ENCODE measurements at places on chromosomes 11 and 22.

DNA sequence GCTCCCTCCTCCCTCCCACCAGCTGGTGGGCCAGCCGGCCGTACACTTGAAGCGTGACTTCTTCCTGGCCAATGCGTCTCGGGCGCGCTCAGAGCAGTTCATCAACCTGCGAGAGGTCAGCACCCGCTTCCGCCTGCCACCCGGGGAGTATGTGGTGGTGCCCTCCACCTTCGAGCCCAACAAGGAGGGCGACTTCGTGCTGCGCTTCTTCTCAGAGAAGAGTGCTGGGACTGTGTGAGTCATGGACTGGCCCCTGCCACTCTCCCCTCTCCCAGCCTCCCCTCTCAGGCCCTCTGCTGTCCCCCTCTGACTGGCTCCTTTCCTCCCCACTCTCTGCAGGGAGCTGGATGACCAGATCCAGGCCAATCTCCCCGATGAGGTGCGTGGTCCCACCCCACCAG is 24.7 kb downstream of the CAPN1 start:
- no peak for DNase-seq

DNA sequence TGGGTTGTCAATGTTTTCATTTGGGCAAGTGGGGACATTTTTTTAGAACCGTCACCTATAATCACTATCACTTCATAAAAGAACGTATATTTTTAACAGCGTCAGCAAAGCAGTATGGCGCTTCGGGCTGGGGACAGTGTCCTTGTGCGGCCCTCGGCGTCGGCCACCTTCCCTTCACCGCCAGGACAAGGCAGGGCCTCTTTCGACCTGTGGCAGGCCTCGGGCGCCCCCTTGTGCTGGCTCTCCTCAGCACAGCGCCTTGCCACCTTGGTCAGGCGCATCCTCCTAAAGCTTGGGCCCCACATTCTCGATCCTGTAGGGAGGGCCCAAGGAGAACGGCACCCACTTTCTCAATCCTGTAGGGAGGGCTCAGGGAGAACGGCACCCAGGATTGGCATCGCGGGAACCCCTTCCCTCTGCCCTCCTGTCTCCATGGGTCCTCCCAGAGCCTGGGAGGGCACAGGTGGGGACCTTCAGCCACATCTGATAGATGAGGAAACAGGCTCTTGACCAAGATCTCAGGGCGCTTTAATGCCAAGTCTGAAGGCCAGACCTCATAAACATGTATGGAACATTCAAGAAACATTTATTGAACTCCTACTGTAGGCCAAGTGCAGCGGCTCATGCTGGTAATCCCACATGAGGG is 11.5 kb upstream of the FADD start:
- peak; percentile 40 for DNase-seq

- DNase-seq: no peak
Observed at GRCh38 chr11:9951807-9952206, 287.9 kb downstream of the SWAP70 start.

DNA sequence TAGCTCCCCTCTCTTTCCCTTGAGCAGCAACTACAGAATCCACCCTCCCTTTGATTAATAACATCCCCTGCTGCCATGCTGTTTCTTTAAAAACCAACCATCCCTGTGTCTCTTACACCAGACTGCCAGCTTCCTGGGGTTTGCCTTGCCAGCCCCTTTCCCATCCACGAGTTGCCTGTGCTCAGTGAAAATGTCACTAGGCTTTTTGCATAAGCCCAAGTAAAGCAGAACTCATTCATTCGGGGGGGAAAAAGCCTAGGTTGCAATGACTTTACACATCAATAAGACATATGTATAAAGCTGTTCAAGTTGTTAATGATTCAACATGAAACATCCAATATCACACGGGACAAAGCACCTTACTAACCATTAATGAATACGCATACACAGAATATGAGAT is 398.7 kb downstream of the OPCML start:
- DNase-seq: no peak

- peak; percentile 62 for DNase-seq
Observed at GRCh38 chr11:13238879-13239514, 38.6 kb upstream of the BMAL1 start.

DNA sequence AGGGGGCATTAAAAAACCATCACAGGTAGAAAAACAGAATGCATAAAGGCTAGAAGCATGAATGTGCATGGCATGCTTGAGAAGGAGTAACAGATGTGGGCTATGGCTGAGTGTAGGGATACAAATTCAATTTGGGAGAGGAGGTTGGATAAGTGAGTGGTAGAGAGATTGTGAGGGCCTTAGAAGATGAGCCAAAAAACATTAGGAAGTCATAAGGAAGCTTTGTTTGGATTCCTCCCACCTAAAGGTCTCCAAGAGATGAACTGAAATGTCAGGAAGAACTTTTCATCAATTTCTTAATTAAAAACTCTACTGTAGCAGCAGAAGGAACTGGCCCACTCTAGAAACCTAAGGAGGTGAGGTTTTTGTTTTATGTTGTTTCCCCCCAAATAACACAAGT is 41.2 kb upstream of the CSNK2A3 start:
- DNase-seq: no peak
